ENCODE measurements at places on chromosomes 1 and 21. TPM values are rescaled to one million over a fixed set of nuclear protein-coding genes. Genes with fewer than 3 reads are reported as not detected.

The SLC35F3 gene
- not detected for total RNA-seq

The GSTM1 gene
- not detected for total RNA-seq

The MTX1 gene
- total RNA-seq: 37.4 TPM

The PODN gene
- total RNA-seq: 43.3 TPM

The NBPF9 gene
- total RNA-seq: 25.3 TPM

The FAM151A gene
- total RNA-seq: not detected

The ROR1 gene
- total RNA-seq: 46.9 TPM

The CRP gene
- not detected for total RNA-seq

All from osteoblast (primary cell).